ENCODE measurements at places on chromosomes 2 and 18. TPM values are rescaled to one million over a fixed set of nuclear protein-coding genes. Genes with fewer than 3 reads are reported as not detected.

C2orf78 gene
- total RNA-seq, result not detected

CIB4 gene
- not detected for total RNA-seq

- peaks cover 12% of the 10 kb centered on the region for H3K27me3 ChIP-seq
- no peak for DNase-seq
- no peaks in the 10 kb centered on the region for H3K36me3 ChIP-seq
- H3K4me3 ChIP-seq, result no peak overlapping the region
- H3K27ac ChIP-seq, result no peak overlapping the region
Observed at GRCh38 chr2:77522888-77523287, 712 bp upstream of the LRRTM4 start.

- H3K4me1 ChIP-seq, result no peaks in the 10 kb centered on the region
- H3K4me3 ChIP-seq, result no peak overlapping the region
- H3K36me3 ChIP-seq, result no peaks in the 10 kb centered on the region
- no peak overlapping the region for H3K27ac ChIP-seq
- DNase-seq, result no peak
Observed at GRCh38 chr2:29485631-29486030, 370.4 kb downstream of the CLIP4 start.

- H3K4me1 ChIP-seq, result no peaks in the 10 kb centered on the region
- H3K27ac ChIP-seq, result no peak overlapping the region
- no peak overlapping the region for H3K4me3 ChIP-seq
- DNase-seq, result no peak
Observed at GRCh38 chr2:188414411-188414810, 122.7 kb downstream of the GULP1 start.

Data from HepG2 (cell line).